Hematopoietic multipotent progenitor cell treated with erythropoietin and hydrocortisone succinate and interleukin-3 and kit ligand, for 15 days (in vitro differentiated cells): ENCODE measurements at places on chromosomes 7 and 10.

- DNase-seq = no peak
These were observed 12.1 kb downstream of the ASB13 start for GRCh38 chr10:5654218-5654755.

DNA sequence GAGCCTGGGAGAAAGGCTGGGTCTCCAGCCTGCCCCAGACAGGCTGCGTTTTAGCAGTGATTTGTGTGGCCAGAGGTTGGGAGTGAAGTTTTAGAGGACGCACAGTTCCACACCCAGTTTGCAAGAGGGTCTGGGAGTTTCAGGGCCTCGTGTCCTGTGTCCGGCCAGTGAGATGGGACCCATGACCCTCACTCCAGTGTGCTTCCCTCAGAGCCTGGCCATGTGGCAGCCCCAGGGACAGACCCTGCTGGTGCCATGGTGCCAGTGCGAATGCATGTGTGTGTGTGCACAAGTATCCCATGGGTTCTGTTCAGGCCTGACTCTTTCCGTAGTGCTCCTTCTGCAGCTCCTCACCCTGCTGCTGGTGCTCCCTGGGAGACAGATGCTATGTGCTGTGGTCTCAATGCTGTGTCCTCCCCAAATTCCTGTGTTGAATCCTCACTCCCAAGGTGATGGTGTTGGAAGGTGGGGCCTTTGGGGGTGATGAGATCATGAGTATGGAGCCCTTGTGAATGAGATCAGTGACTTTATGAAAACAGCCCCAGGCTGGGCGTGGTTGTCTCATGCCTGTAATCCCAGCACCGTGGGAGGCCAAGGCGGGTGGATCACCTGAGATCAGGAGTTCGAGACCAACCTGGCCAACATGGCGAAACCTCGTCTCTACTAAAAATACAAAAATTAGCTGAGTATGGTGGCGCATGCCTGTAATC, 16.5 kb downstream of the ECHDC3 start:
- no peak for DNase-seq

DNA sequence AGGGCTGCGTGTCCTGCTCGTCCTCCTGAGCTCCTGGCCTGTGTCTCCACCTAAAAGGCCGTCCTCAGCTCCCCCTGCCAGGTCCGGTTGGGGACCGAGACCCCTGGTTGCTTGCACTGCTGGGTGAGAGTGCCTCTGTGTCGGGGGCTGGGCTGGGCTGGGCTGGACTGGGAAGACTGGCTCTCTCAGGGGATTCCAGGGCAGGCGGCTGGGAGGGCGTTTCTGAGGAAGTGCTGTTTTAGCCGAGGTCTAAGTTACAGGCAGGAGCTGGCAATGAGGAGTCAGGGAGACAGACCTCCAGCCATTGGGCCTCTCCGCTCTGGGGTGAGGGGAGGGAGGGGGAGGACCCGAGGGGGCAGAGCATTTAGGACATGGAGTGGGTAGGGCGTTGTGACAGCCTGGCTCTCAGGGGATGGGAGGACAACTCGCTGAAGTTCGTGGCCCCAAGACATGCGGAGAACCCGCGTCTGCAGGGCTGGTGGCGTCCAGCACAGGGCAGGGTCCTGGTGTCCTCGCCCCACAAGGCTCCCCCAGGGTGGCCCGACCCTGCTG, 20.9 kb downstream of the FOXK1 start:
- no peak for DNase-seq

GRCh38 chr10:113444766-113445365, 108.0 kb upstream of the HABP2 start:
- DNase-seq = no peak

- no peak for DNase-seq
These were observed 48.2 kb upstream of the VIPR2 start for GRCh38 chr7:159192725-159193453.

GRCh38 chr10:75407713-75408508, 6.3 kb upstream of the ZNF503 start:
- no peak for DNase-seq

DNA sequence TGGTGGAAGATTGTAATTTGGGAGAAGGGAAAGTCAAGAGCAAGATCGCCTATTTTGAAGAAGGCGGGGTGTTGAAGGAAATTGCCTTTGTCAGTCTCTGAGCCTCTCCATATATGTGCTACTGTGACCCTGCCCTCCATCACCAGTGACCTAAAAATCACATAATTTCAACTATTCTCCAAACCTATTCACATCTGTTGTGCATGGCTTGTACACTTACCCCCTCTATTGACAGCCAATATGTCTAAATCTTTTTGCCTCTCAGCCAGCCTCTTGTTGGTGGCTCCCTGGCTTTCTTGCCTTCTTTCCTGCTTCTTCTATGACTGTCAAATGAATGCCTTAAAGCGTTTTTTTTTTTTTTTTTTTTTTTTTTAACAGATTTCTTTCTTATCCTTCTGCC, 295.6 kb downstream of the AUTS2 start:
- DNase-seq = peak; percentile 20

DNA sequence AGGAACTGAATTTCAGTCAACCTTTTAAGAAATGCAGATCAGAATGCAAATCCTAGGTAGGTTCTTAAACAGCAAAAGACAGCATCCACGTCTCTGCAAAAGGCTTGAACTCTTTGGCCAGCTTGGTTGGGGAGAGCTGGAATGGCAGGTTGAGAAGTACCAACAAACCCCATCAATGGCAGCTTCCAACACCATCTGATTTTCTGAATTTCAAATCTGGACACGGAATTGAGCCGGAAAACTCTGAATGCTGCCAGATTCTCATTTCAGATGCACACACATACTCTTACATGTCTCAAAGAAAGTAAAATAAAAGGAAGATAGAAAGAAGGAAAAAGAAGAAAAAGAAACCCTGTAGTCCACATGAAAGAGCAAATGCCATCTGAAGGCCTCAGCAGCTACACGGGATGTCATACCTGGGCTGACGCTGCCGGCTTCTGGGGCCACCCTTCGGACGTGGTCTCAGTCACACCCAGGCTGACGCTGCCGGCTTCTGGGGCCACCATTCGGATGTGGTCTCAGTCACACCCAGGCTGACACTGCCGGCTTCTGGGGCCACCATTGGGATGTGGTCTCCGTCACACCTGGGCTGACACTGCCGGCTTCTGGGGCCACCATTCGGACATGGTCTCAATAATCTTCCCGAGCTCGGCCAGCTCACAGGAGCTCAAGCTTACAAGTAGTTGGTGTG, 165.3 kb downstream of the PTPRN2 start:
- DNase-seq = no peak

DNA sequence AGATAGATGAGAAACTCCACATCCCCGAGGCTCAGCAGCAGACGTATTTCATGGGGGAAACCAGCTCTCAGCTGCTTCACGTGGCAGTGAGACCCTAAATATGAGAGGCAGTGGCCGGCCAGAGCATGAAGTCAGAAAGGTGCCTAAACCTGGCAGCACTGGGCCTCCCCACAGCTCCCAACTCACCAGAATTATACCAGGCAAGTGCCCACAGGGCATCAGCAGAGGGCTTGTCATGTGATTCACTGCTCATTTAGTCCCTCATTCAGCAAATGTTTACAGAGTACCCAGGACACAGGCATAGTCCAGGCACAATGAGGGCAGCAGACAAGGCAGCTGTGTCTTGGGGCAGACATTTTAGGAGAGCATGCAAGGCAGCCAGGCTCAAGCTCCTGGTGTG, 212.6 kb downstream of the PTPRN2 start:
- DNase-seq = no peak

DNA sequence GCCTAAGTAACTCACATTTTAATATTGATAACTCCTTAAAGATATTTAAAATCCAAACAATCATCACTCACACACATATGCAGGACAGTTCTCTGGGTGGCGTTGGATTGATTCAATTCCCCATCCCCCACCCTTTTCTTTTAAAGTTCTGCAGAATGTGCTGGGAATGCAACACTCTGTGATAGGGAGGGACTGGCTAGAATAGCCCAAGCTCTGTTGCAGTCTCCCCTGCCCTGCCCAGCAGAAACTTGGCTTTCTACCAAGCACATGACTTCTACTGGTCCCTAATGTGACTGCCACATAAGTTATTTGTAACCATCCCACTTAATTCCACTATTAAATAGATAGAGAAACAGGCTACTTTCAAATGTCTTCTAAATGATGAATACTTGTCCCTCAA, 55.2 kb downstream of the TWIST1 start:
- DNase-seq = no peak

GRCh38 chr7:44276571-44277221, 48.7 kb downstream of the CAMK2B start:
- DNase-seq = no peak

- no peak for DNase-seq
These were observed 78.4 kb downstream of the PDE1C start for GRCh38 chr7:31991846-31992245.

- peak; percentile 18 for DNase-seq
These were observed 19.9 kb downstream of the KLF6 start for GRCh38 chr10:3765146-3765545.

- DNase-seq = no peak
These were observed 90.8 kb upstream of the NRG3 start for GRCh38 chr10:81784111-81784597.

GRCh38 chr7:5997210-5997808, 11.5 kb downstream of the PMS2 start:
- DNase-seq = peak; percentile 86

GRCh38 chr10:78272329-78272728, 238.7 kb downstream of the RPS24 start:
- DNase-seq = no peak

DNA sequence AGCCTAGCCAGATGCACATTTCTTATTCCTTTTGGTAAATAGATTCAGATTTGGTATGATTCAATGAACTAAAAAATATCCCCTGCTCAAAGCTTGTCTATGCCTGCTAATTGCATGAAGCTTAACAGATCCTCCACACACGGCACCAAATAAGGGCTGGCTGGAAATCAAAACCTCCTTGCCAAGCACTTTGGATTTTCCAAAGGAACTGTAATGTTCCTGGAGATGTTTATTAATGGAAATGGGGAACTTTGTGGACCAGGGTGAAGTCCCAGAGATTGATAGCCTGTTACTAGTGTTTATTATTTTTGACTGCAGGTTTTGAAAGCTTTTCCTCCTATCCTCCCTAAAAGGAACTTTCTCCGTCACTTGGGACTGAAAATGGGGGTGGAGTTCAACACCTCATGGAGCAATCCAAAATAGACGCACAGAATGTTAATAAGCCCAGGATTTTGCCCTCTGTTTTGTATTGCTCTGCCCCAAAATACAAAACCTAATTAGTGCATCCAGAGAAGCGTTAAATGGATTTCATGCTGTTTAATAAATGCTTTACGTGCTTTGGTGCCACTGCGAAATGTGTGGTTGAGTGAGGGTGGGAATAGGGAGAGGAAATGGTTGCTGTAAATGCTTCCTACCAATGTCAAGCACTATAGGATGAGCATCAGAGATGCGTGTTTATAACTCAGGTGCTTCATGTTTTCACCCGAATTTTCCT, 1027.7 kb downstream of the LRMDA start:
- no peak for DNase-seq

GRCh38 chr10:94172332-94172731, 178.6 kb downstream of the PLCE1 start:
- no peak for DNase-seq

- no peak for DNase-seq
These were observed 77.5 kb downstream of the SLC16A9 start for GRCh38 chr10:59631882-59632807.

GRCh38 chr10:17548162-17548561, 69.0 kb downstream of the HACD1 start:
- DNase-seq = no peak

- no peak for DNase-seq
These were observed 341.7 kb upstream of the SMIM30 start for GRCh38 chr7:113460067-113460466.

DNA sequence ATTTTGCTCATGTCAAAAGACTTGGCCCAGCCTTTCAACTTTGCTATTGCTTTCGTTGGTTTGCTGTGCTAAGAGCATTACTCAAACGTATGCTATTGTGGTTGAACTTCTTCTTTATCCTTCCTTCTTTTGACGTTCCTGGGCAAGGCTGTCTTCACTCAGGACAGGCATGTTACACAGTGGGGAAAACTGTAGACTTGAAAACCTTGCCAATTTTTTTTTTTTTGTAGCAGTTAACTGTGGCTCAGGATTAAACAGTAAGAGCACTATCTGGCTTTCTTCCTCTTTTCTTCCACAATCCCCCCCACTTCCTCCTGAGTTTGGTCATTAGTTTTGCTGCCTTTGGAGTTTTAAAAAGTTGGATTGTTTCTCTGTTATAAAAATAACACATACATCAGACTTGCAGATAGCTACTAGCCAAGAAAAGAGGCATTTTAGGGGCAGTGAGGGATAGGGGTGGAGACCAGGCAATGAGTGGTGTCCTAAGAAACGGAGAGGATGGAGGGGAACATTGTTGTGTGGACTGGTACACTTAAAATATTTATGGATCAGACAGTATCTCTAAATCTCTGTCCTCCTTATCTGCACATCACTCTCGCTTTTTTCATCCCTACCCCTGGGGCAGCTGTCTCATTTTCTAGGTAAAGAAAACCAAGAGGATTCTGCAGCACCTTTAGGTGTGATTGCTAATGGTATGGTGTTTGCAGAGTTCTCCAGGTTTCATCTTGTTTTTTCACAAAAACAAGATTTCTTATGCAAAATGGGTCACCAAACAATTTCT, 181.7 kb downstream of the LRMDA start:
- DNase-seq = no peak

- DNase-seq = no peak
These were observed 17.0 kb downstream of the ITGB8 start for GRCh38 chr7:20347680-20348079.

- no peak for DNase-seq
These were observed 99.6 kb upstream of the GLCCI1 start for GRCh38 chr7:7869036-7869435.

DNA sequence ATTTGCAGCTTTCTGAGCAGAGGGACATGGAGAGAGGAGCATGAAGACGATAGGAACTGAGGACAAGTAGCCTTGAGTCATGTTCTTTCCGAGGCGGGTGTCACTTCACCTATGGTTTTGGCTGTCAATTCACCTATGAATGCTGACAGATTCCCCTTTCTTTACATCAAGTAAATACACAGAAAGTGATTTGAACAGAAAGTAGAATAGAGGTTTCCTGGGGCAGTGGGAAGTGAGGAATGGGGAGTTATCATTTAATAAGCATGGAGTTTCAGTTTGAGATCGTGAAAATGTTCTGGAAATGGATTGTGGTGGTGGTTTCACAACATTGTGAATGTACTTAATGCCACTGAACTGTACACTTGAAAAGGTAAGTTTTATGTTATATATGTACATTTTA, 138.4 kb upstream of the MDFIC start:
- DNase-seq = no peak

- DNase-seq = no peak
These were observed at the start of gene UBTD1 for GRCh38 chr10:97498841-97499560. TSS of gene UBTD1 (plus strand) at chr10:97498924. CDS start at chr10:97499204, 280 bp downstream.

GRCh38 chr7:36683695-36684357, 40.5 kb downstream of the AOAH start:
- DNase-seq = no peak

GRCh38 chr10:107072786-107073185, 91.7 kb downstream of the SORCS1 start:
- DNase-seq = no peak

- no peak for DNase-seq
These were observed 11.5 kb downstream of the RGS10 start for GRCh38 chr10:119531067-119531466.

DNA sequence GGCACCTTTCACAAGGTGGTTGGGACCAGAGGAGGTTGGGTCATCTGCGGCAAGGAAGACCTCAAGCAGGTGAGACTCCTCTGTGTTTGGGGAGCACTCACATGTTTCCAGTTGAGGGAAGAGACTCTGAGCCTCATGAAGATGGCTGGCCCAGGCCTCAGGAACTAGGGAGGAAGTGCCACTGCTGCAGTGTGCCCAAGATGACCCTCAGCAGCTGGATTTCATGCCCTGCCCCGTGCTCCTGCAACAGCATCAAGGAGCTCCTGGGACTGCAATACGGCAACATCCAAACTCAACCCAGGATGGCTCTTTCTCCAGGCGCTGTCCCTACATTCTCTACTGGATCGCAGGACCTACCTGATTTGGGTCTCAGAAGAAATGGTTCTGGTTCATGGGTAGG, 73.8 kb downstream of the GOLGA7B start:
- DNase-seq = no peak
